ENCODE measurements at places on chromosomes 12 and 14.
A peak's percentile ranks its signal among the peaks of the same experiment; 100 is the strongest.

- DNase-seq: no peak
These were observed 102.1 kb downstream of the KCNH5 start for GRCh38 chr14:62943202-62943601.

- DNase-seq: no peak
These were observed 23.6 kb downstream of the TMEM229B start for GRCh38 chr14:67464879-67465278.

DNA sequence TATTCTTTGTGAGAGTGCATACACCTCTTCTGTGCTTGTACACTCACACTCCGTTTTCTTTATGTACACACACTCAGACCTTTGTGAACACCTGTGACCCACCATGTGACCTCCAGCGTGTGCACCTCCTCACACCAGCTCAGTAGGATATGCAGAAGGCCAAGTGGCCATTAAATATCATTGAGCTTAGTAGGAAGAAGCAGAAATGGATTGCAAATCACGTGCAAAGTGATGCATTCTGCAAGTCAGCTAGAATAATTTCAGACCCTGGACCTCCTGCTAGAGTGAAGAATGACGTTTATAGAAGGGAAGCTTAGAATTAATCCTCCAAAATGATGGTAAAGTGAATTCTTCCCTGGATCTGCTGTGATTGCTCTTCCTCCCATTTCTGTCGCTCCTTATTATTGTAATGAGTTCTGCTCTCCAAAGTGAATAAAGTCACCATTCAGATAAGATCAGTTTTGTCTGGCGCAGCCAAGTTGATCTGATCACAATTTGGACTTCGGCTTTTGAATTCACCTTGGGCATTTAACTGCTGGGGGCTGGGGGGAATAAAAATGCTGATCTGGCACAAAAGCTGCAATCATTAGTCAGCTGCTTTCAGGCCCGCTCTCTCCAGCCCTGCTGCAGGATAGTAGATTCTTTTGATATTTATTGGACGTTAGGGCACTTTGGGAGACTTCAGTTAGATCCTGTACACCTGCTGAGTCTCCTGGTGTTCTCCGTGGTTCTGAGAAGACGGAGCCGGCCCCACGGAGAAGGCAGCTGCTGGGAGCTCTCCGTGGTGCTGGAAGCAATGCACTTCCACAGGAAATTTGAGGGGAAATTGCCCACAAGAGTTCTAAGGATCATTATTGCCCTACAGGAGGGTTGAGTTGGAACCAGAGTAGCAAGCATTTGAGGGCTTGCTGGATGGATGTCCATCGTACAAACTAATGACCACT is 12.4 kb upstream of the NRXN3 start:
- no peak for DNase-seq

DNA sequence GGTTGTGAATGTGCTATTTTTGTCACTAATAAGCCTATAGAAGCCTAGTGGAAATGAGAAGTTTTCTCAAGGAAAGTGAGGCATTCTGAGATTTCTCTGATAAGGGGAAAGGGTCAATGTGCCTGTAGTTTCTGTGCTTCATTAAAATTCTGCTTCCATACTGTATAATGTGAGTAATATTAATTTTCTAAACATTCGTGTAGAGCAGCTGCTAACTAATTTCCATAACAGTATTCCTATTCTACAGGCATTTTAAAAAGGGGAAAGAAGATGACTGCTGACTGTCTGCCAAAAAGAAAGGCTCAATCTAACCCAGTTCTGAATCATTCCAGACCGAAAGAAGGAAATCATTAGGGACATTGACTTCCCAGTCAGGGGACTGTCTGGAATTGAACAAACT is 293.3 kb upstream of the TMPO start:
- DNase-seq: no peak

DNA sequence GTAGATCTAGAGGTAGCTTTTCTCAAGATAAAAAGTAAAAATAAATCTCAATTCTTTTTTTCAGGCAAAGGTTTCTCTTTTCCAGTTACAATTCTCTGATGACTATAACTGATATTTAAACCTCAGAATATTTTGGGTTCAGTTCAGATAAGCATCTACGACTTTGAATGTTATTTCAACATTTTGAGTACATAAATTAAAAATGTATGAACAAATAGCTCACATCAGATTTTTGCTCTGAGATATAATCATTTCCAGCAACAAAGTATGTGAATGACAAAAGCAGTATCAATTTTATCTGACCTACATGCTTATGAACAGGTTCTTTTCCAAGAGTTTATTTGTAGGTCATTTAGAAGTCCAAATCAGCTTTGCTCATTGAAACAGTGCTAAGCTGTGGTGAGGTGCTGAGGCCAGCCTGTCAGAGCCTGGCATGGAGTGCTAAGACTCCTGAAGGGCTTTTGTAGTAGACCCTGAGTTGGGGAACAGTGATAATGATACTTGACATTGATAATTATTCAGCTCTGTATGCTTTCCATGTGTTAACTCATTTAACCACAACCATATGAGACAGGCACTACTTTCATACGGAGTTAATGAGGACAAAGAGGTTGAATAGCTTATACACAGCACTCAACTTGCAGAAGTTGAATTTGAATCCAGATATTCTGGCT is 205.0 kb upstream of the DCN start:
- no peak for DNase-seq

- no peak for DNase-seq
These were observed 24.0 kb downstream of the CCDC85C start for GRCh38 chr14:99579903-99580571.

DNA sequence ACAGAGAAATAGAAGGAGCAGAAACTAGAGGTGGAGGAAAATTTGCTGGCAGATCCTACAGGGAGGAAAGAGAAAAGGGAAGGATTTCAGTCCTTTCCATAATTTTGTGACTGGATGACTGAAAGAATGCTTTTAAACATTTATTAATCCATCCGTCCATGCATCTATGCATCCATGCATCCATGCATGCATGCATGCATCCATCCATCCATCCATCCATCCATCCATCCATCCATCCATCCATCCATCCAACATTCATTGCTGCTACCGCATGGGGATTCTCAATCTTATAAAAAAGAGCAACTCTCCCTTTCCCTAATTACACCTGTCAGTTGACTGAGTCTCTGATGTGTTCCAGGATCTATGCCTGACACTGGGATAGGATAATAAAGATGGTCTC is 55.7 kb upstream of the NR2C1 start:
- DNase-seq: no peak

- DNase-seq: no peak
These were observed 550.0 kb upstream of the TBX3 start for GRCh38 chr12:115233891-115234543.

DNA sequence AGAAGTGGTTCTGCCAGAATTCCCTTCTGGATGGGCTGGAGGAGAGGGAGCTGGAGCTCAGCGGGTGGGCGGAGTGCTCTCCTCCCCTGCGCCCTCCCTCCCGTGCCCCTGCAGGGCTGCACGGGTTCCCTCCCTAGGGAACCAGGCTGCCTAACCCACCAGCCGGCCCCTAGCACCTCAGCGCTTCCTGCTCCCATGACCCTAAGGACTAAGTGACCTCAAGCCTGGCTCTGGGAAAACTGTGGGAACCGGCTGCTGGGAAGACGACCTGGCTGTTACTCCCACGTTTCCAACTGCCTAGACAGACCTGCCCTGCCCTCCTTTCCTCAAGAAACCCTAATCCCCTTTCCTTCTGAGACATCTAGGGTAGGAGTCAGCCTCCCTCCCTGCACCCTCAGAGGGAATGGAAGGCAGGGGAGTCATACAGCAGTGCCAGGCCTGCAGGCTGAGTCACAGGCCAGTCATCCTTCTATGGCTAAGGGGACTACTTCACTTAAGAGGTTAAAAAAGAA is 31.5 kb downstream of the SLC6A12 start:
- no peak for DNase-seq

DNA sequence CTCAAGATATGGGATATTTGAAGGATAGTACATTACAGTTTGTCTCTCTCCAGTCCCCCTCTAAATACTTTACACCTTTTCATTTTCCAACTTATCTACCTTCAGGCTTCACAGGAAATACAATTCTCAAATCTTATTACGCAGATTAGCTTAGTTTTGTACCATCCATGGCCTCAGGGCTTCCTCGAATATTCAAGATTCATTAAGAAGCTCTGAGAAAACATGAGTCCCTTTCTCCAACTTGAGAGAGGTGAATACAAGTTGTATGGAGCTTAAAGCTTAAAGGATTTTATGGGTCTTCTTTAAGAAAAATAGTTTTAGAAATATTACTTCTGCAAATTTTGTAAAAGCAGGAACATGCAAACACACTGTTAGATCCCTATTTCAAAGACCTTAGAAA is 1212.5 kb downstream of the GALC start:
- DNase-seq: no peak

DNA sequence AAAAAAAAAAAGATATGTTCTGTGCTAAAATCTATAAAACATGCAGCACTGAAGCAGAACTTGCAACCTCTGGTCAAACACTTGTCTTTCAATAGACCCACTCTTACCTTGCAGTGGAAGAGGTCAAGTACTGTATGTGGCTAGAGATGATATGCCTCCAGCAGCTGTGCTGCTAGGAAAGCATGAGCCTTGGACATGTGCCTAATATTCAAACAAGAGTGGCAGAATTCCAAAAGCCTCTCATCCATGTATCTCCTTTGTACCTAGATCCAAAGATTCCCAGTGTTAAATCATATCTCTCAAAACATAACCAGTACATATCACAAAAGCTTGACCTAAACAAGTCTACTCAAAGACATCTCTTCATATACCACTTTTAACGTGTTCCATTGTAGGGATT is 105.0 kb upstream of the CPNE8 start:
- DNase-seq: no peak

- no peak for DNase-seq
These were observed 136.0 kb downstream of the TSPAN9 start for GRCh38 chr12:3213188-3213587.

- DNase-seq: no peak
These were observed 31.8 kb downstream of the CPSF2 start for GRCh38 chr14:92153581-92153980.

GRCh38 chr12:59158681-59159080 is 238.4 kb upstream of the LRIG3 start:
- DNase-seq: no peak

DNA sequence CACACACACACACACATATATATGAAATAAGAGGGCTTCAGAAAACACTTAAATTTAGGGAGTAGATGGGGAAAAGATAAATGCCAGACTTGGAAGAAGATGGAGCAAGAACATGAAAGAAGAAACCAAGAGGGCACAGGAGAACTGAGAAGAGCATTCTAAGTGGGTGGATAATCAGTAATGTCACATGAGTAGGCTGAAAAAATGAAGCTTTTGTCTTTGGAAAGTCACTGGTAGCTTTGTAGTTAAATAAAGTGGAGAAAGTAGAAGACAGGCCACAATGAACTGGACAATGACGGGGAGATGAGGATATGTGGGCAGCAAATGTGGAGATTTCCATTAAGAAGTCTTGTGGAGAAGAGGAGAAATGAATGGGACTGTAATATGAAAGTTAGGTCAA is 2.2 kb upstream of the ZC2HC1C start:
- DNase-seq: no peak

GRCh38 chr14:44699391-44699790 is 192.3 kb upstream of the FSCB start:
- DNase-seq: no peak

GRCh38 chr12:90064852-90065801 is 356.5 kb upstream of the ATP2B1 start:
- no peak for DNase-seq

GRCh38 chr14:22886500-22887259 is 3.7 kb downstream of the REM2 start:
- no peak for DNase-seq

DNA sequence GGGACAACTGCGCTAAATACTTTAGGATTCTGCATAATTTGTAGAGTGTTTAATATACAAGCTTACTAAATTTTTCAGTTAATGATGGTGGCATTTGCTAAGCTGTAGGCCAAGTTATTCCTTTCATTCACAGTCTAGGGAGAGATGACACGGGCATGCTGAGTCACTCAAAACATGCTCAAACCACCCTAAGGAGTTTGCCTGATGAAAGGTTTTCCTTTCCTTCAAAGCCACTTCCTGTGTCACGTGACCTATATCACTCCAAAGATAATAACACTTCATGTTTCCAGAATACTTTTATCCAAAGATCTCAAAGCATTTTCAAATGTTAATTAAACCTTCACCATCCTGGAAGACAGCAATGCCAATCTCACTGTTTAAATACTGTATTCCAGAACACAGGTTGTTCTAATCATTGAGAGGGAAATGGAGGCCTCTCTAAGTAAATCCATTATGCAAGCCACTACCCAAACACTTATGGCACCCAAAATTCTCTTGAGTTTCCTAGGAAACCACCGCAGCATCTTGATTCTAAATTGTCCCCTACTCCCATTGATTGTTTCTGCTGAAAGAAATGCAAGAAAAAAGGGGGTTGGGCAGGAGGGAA is 207.0 kb upstream of the CDKN3 start:
- DNase-seq: no peak

- no peak for DNase-seq
These were observed 124.6 kb upstream of the FRMD6 start for GRCh38 chr14:51527073-51527472.

- no peak for DNase-seq
These were observed 19.0 kb downstream of the SPRING1 start for GRCh38 chr12:116718655-116719454.

- DNase-seq: no peak
These were observed 21.6 kb upstream of the TMCC3 start for GRCh38 chr12:94671917-94672316.

DNA sequence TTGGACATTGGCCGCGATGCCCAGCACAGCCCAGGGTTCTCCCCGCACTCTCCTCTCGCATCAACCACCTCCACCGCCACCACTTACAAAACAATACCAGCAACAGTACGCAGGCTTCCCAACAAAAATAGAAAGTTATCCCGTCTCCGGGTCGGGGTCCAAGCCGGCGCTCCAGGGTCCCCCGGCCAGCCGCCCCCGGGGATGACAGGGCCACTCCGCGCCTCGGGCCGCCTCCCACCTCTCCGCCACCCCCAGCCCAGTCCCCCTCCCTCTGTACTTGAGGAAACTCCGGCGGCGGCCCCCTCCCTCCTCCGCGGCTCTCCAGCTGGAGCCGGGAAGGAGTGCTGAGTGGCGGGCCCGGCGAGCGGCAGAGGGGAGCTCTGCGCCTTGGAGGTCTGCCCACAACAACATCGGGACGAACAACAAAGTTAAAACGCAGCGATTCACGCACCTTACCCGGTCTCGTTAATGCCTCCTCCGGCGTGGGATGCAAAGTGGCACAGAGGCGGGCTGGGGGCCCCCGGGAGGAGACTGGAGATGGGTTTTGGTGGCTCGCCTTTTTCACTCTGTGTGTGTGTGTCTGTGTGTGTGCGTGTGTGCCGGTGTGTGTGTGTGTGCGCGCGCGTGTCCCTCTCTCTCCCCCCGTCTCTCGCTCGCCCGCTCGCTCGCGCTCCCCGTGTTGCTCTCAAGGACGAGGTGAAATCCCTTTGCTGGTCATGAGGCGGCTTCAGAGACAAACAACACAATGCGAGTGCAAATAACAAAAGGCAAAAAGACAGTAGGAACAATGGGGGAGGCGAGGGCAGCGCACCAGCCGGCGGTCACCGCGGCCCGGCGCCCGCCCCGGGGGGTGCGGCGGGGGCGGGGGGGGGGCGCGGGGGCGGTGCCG is 386.8 kb downstream of the BCAT1 start:
- peak; percentile 47 for DNase-seq

GRCh38 chr14:69238883-69239282 is 21.1 kb upstream of the GALNT16 start:
- DNase-seq: no peak

- no peak for DNase-seq
These were observed 138.6 kb upstream of the LGR5 start for GRCh38 chr12:71300772-71301675.

GRCh38 chr12:60148831-60149230 is 553.0 kb downstream of the SLC16A7 start:
- DNase-seq: no peak

Measured in anterior cingulate cortex (tissue), 58 donors.